ENCODE measurements at places on chromosomes 12 and 14.
A peak's percentile ranks its signal among the peaks of the same experiment; 100 is the strongest.

- no peak for DNase-seq
Observed at GRCh38 chr12:82415402-82415801, 57.1 kb downstream of the METTL25 start.

DNA sequence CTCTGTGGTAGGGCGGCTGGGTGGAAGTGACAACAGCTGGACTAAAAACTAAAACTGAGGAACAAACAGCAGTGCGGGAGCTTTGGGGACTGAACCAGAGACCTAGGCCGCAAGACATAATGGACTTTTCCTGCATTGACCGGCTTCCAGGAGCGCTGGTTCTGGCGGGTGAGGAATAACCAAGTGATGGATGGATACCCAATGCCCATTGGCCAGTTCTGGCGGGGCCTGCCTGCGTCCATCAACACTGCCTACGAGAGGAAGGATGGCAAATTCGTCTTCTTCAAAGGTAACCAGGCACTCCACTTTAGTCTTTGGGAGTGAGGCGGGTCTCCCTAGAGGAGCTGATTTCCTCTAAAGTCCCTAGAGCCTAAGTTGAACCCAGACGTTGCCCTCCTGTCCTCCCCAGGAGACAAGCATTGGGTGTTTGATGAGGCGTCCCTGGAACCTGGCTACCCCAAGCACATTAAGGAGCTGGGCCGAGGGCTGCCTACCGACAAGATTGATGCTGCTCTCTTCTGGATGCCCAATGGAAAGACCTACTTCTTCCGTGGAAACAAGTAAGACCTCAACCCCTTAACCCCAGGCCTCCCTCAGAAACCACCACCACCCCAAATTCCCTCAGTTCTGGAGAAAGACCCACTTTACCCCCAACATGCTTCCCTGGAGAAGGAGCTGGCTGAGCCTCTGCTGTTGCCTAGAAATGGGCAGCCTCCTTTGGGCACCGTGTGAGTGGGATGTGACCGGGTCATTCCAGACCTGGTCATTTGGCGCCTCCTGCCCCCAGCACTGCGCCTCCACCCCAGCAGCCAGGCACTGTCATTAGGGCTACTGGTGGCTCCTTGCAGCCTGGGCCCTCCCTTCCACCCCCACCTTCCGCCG lies 8.1 kb downstream of the MMP14 start:
- DNase-seq: no peak

DNA sequence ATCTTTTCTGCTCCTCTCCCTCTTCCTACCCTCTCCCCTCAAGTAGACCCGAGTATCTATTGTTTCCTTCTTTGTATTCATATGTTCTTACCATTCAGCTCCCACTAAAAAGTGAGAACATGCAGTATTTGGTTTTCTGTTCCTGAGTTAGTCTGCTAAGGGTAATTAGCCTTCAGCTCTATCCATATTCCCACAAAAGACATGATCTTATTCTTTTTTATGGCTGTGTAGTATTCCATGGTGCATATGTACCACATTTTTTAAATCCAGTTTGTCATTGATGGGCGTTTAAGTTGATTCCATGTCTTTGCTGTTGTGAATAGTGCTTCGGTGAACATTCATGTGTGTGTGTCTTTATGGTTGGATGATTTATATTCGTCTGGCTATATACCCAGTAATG lies 32.2 kb downstream of the CRADD start:
- DNase-seq: no peak

DNA sequence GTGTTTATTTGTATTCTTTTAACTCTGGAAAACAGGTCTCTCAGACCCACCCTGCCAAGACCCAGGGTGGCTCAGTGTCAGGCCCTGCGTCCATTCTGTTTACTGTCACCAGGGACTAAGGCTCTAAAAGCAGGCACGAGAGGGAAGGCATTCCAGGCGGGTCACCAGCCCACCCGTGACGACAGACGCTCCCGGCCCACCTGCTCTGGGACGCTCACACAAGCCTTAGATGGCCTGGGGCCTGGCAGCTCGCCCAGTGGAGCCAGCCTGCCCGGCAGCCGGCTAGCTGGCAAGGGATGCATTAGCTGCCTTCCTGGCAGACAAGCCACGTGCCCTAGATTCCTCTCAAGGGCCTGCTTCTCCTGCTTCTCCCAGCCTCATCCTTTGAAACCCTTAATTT lies 9.2 kb upstream of the NUAK1 start:
- peak; percentile 32 for DNase-seq

GRCh38 chr12:6959805-6960592 lies 8.8 kb downstream of the PTPN6 start:
- no peak for DNase-seq

- no peak for DNase-seq
Observed at GRCh38 chr12:5036031-5036430, 7.6 kb upstream of the KCNA5 start.

GRCh38 chr14:43956741-43957140 lies 550.3 kb downstream of the FSCB start:
- DNase-seq: no peak

DNA sequence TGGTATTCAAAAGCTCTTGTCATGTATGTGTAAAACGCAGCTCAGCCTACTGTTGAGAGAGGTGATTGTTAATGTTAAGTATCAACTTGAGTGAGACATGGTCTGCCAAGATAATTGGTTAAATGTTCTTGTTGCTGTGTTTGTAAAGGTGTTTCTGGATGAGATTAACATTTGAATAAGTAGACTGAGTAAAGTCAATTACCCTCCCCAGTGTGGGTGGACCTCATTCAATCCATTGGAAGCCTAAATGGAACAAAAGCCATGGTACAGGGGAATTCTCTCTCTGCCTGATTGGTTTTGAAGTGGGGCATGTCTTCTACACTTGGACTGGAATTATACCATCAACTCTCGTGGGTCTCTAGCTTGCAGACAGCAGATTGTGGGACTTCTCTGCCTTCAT lies 63.8 kb upstream of the RERGL start:
- DNase-seq: no peak

GRCh38 chr14:54867011-54867410 lies 35.6 kb downstream of the GCH1 start:
- DNase-seq: no peak

- DNase-seq: no peak
Observed at GRCh38 chr12:40010899-40011774, 94.7 kb downstream of the SLC2A13 start.

- no peak for DNase-seq
Observed at GRCh38 chr12:87796961-87797516, 232.2 kb downstream of the C12orf50 start.

GRCh38 chr12:24947541-24948419 lies 1.1 kb downstream of the BCAT1 start:
- no peak for DNase-seq

- DNase-seq: no peak
Observed at GRCh38 chr12:26150736-26151450, 26.1 kb upstream of the BHLHE41 start.

DNA sequence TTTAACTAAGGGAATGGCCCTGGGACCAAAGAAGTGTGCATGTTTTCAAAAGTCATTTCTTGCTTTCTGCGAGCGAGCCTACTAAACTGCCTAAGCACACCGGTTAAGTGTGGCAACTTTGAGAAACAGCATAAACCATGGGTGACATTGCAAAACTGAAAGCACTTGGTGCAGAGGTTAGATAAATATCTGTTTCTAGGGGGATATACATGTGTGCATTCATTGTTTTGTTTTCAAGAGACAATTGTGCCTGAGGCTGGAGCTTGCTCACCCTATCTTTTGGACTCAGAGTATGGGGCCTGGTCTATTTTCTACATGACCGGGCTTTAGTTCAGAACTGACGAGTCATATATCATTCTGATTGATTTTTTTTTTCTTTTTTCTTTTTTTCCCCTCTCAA lies 923.4 kb downstream of the NRXN3 start:
- DNase-seq: no peak
